Skeletal muscle cell (primary cell): ENCODE measurements at places on chromosomes 16 and 17.

DNA sequence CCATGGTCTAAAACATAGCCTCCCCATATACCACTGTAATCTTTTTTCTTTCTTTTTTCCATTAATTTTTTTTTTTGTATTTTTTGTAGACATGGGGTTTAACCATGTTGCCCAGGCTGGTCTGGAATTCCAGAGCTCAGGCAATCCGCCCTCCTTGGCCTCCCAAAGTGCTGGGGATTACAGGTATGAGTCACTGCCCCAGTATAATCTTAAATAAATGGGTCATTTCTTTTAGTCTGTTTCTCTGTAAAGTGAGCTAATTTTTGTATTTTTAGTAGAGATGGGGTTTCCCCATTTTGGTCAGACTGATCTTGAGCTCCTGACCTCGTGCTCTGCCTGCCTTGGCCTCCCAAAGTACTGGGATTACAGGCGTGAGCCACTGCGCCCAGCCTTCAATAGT, 5.7 kb upstream of the NME1 start:
- DNase-seq = no peak

- DNase-seq = no peak
Observed at GRCh38 chr17:53058031-53058430, 764.7 kb upstream of the KIF2B start.

GRCh38 chr16:3999479-4000325, 116.5 kb downstream of the ADCY9 start:
- DNase-seq = no peak

- DNase-seq = no peak
Observed at GRCh38 chr17:72901083-72901482, 191.4 kb downstream of the SLC39A11 start.

- no peak for DNase-seq
Observed at GRCh38 chr17:63086483-63087185, 120.6 kb downstream of the TANC2 start.
